ENCODE measurements at places on chromosomes 1 and 21. TPM values are rescaled to one million over a fixed set of nuclear protein-coding genes. Genes with fewer than 3 reads are reported as not detected.

Gene MLLT11
- 5.0 TPM for total RNA-seq

Gene UBE4B
- total RNA-seq: 32.9 TPM

Gene DNAI4
- total RNA-seq: 1.2 TPM

Gene SH3BGR
- 4.7 TPM for total RNA-seq

Gene CYP4X1
- total RNA-seq: not detected

Gene FAM177B
- total RNA-seq: not detected
